ENCODE measurements at places on chromosomes 4 and X. TPM values are rescaled to one million over a fixed set of nuclear protein-coding genes. Genes with fewer than 3 reads are reported as not detected.

GRCh38 chr4:177667687-177668086, 225.4 kb upstream of the AGA start:
- no peaks in the 10 kb centered on the region for H3K36me3 ChIP-seq
- no peaks in the 10 kb centered on the region for H3K4me1 ChIP-seq
- no peak for DNase-seq
- no peak overlapping the region for H3K4me3 ChIP-seq

DNA sequence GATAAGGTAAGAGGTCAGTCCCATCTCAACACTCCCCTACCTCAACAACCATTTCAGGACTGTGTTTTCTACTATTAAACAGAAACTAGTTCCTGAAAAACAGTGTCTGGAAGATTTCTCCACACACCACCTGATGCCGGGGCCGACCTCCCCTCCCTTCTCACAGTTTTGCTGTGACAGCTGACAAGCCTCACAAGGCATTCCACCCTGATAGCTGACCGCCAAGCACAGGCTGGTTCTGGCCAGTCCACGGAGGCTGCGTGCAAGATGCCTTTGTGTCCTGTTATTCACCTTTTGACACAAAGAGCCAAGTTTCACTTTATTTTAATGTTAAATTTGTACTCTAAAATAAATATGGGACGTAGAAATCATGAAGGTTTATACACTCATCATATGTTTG, 758.6 kb downstream of the PDHA2 start:
- DNase-seq, result no peak
- H3K27ac ChIP-seq, result no peak overlapping the region
- no peaks in the 10 kb centered on the region for H3K4me1 ChIP-seq
- H3K27me3 ChIP-seq, result no peaks in the 10 kb centered on the region
- no peak overlapping the region for H3K4me3 ChIP-seq
- H3K36me3 ChIP-seq, result no peaks in the 10 kb centered on the region

DNA sequence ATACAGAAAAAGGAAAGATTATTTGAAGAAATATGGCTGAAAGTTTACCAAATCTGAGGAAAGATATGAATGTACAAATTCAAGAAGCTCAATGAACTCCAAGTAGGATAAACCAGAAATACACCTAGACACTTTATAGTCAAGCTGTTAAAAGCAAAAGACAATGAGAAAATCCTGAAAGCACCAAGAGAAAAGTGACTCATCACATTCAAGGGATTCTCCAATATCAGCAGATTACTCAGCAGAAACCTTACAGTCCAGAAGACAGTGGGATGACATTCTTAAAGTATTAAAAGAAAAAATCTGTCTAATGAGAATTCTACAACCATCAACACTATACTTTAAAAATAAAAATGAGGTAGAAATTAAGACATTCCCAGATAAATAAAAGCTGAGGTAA, 223.8 kb upstream of the ZCCHC13 start:
- H3K27ac ChIP-seq, result no peak overlapping the region
- no peaks in the 10 kb centered on the region for H3K27me3 ChIP-seq
- no peaks in the 10 kb centered on the region for H3K36me3 ChIP-seq
- no peak for DNase-seq
- H3K4me1 ChIP-seq, result no peaks in the 10 kb centered on the region

GRCh38 chr4:5824227-5824626, 68.7 kb downstream of the CRMP1 start:
- H3K4me3 ChIP-seq, result no peak overlapping the region
- no peaks in the 10 kb centered on the region for H3K27me3 ChIP-seq
- DNase-seq, result no peak

GRCh38 chr4:145218251-145218650, 37.9 kb upstream of the OTUD4 start:
- H3K4me1 ChIP-seq, result no peaks in the 10 kb centered on the region
- H3K27me3 ChIP-seq, result no peaks in the 10 kb centered on the region
- no peak for DNase-seq
- no peaks in the 10 kb centered on the region for H3K36me3 ChIP-seq

PIN4 gene
- 7.2 TPM for total RNA-seq

Measured in SJSA1 (cell line).